Activated effector memory CD4-positive, alpha-beta T cell treated with anti-CD3 and anti-CD28 coated beads, Interleukin-2, amount 50 U/mL, for 16 hours (primary cell): ENCODE measurements at places on chromosomes 7 and 10.

GRCh38 chr7:12490107-12490688 lies 80.3 kb upstream of the SCIN start:
- DNase-seq: no peak

- no peak for DNase-seq
These were observed 50.4 kb downstream of the ADD3 start for GRCh38 chr10:110058212-110058611.

- DNase-seq: no peak
These were observed 16.8 kb upstream of the LRRC72 start for GRCh38 chr7:16509829-16510228.

DNA sequence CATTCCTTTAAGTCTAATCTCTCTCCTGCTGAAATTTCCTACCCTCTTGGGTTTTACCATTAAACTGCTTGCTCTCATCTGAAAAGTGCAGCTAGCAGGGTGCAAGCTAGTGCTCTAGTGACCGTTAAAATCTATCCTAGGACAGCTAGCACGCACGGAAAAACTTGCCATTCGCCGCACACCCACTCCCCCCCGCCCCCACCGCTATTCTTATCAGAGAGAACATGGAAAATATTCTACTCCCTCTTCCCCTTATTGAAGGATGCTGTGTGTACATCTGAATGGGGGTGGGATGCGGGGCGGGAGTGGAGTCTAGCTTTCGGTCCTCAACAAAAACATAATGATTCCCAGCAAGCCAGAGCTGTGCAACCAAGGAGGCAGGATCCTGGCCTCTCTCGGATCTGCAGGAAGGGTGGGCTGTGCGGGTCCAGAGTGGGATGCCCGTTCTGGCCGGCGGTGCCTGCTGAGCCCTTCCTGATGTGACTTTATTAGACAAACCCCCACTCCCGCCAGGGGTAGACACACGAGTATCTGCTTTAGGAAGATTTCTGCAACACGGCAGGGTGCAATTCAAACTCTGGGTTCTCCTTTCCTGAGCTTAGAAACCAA lies 1.1 kb upstream of the ADRA2A start:
- DNase-seq: no peak
